ENCODE measurements at places on chromosomes 5 and 9.
A peak's percentile ranks its signal among the peaks of the same experiment; 100 is the strongest.

DNA sequence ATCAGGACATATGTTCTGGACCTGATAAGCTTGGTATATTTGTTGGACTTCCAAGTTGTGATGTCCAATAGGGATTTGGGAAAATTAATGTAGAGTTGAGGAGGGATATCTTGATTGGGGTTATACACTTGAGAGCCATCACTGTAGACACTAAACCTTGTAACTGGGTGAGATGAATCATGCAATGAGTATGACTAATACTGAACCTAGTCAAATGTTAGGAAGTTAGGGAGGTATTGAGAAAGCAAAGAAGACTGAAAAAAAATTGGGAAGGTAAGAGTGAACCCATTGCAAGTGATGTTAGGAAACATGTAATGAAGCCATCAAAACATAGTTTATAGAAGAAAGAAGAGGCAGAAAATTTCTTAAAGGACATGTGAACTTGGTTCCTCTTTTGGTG lies 668.4 kb upstream of the CDH9 start:
- DNase-seq, result no peak

DNA sequence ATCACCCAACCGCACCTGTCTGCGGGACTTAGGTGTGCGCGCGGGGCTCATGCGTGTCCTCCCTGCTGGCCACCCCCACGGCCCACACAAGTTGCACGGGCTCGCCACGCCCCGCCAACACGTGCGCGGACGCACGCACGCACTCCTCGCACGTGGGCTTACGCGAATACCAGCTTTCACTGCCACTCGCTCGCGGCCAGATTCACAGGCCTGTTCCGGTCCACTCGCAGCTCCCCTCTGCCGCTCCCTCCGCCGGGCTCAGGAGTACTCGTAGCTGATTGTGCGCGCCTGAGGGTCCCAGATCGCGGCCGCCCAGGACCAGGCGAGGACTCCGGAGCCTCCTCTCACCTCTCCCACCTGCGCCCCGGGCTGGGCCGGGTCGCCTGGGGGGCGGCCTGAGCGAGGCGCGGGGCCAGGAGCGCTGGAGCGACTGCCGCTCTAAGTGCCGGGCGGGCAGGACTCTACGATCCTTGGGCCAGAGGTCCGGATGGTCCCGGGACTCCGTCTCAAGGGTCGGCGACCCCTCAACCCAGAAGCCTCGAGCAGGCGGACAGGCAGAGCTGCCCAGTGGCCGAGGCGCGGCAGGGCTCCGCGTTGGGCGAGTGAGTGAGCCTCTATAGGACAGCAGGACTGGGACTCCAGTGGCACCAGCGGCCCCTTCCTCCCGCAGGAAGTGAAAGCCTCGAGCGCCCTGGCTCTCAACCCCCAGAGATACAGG lies 3.4 kb downstream of the PCDHGC5 start:
- peak; percentile 72 for DNase-seq

DNA sequence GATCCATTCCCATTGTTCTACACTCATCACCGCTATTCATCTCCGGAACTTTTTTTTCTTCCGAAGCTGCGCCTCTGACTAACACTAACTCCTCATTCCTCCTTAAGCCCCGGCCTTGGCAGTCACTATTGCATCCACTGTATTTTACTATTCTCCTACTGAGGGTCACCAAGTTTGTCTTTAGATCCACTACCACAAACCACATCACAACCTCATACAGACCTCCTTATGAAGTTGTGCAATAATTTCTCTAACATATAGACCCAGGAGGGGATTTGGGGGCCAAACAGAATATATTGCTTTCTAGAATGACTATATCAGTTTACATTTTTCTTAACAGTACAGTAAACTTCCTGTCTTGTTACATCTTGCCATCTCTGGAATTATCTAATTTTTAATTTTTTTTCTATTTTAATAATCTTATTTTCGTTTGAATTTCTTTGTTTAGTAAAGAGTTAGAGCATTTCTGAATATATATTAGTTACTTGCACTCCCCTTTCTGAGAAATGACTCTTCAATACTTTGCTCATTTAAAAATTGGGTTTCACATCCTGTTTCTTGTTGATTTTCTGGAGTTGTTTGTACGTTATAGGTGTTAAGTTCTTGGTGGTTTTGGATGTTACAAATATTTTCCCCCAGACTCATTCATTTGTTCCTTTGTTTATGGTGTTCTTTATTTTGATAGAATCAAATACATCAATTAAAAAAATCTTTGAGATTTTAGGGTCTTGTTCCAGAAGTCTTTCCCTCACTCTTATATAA lies 37.1 kb downstream of the DMRT2 start:
- no peak for DNase-seq

GRCh38 chr5:137022043-137022442 lies 477.1 kb downstream of the SPOCK1 start:
- no peak for DNase-seq

Measured in coronary artery (tissue), 2 donors.